Stimulated activated CD8-positive, alpha-beta memory T cell treated with anti-CD3 and anti-CD28 coated beads, Interleukin-4, amount 100 ng/mL, for 1 hour (primary cell): ENCODE measurements at places on chromosomes 16 and 17.

- no peak for DNase-seq
Measured at GRCh38 chr16:12964461-12964860, 63.1 kb downstream of the SHISA9 start.

DNA sequence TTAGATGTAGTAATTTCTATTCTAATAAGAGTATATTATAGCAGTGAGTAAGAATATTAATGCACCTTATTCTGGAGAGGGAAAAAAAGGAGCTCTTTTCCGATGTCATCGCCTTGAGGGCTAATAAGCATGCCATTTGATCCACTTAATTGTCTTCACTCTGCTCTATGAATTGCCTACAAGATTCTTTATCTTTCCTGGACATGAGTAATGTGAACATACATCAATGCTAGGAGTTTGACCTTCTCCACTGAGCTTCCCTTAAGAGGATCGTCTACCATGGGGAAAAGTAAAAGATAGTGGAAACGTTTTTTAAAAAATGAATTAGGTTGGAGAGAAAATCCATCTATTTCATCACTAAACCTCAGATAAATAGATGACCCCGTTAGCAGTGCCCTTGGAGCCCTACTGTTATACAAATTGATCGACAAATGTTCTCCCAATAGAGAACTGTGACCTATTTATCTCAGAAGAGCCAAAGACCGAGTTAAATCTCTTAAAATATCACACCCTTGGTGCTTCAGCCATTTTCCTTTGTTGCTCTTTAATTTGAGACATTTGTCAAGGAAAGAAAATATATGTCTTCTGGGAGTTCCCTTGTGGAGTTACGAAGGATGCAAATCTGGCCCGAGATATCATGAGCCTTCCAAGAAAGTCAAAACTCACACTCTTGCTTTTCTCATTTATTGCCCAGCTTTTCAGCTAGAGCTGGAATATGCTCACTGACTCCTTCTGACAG is 898.5 kb downstream of the KCNJ2 start:
- no peak for DNase-seq

DNA sequence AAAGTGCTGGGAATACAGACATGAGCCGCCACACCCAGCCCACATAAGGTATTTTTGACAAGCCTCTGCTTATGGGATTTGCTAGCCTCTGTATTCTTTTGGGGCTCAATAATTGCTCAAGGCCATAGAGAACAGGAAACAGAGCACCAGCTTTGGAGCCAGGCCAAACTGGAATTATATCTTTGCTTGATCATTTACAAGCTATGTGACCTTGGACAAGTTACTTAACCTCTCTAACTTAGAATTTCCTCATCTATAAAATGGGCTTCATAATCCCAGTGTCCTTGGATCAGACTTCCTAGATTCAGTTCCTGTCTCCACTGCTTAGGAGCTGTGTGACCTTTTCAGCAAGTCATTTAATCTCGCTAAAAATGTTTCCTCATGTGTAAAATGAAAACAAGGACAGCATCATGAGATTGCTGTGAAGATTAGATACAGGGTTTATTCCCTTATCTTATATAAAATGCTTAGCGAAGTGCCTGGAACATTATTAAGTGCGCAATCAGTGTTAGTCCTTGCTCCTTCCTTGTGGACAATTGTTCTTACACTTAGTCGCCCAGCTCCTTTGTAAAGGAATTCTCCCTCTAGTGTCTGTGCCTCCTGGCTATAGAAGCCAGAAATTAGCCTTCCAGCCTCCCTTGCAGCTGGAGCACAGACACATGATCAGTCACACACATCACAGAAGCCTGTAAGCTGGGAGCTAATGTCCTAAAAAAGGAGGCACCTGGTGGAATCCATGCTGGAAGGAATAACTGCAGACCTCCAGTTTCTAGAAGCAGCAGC is 16.6 kb downstream of the KRT9 start:
- no peak for DNase-seq

DNA sequence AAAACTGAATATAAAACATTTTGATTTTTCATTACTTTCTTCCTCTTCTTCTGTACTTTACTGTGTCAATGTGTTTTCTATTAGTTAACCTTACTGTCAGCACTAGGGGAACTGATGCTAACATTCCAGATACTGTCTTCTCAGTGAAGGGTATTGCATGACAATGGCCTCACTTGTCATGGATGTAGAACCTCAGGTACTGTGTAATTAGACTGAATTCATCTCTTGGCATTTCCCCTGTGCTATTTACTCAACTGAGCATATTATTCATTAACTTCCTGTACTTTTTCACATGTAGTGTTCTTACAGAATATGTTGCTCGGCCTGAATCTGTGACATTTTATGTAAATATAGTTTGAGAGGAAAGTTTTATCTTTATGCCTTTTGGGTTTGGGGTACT is 237.0 kb downstream of the CA10 start:
- no peak for DNase-seq

GRCh38 chr17:9256751-9257629 is 235.7 kb downstream of the NTN1 start:
- DNase-seq: no peak

- no peak for DNase-seq
Measured at GRCh38 chr16:15509593-15510535, 75.5 kb downstream of the BMERB1 start.

DNA sequence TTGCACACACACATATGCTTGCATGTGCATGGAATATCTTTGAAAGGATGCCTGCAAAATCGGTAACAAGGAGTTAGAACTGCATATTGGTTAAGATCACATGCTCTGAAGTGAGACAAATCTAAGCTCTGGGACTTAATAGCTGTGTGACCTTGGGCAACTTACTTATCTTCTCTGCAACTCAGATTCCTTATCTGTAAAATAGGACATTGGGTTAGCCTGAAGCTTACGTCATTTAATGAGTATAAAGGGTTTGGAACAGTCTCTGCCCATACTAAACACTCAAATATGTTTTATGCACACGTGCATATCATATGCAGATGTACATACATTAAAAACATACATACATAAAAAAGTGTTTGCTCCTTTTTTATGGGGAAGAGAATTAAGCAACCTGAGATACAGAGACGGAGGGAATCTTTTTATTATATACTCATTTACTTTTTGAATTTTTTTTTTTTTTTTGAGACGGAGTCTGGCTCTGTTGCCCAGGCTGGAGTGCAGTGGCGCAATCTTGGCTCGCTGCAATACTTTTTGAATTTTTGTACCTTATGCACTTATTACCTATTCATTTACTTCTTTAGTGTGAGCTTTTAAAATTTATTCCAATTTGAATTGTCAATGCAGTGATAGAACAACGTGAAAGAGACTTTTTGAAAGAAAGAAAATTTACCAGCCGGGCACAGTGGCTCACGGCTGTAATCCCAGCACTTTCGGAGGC is 206.2 kb downstream of the CCDC182 start:
- DNase-seq: no peak

- no peak for DNase-seq
Measured at GRCh38 chr16:1729445-1729844, 23.4 kb downstream of the MAPK8IP3 start.

DNA sequence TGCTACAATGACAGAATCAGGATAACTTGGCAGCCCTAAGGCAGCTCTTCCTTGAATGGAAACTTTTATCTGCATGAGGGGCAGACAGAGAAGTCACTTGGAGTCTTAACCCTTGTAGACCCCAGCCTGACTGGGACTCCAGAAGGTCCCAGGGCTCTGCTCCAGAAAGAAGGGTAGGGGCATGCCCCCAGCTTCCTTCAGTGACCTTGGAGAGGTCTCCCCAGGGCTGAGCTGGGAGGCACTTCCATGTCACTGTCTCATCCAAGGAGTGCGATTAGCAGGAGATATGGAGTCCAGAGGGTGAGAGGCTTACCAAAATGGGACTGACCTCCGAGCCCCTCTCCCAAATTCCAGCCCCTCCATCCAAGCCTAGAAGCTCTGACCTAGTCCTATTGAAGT is 3.4 kb upstream of the NLRC5 start:
- no peak for DNase-seq

DNA sequence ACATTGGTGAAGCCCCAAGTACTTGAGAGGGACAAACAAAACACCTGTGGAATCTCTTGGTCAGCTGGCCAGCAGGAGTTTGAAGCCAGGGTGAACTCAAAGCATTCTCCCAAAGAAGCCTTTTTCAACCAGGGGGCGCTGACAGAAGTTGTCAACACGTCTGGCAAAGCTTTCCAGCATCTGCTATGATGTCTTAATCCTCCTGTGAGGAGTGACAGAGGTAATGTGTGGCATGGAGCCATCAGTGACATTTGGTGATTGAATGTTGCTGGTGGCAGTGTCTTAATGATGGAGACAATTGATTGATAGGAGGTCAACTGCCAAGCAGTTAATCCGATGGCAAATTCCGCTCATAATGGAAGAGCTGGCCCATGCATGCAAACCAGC is 257.6 kb upstream of the HSBP1 start:
- no peak for DNase-seq

GRCh38 chr16:4847774-4848587 is 700 bp downstream of the UBN1 start:
- no peak for DNase-seq

DNA sequence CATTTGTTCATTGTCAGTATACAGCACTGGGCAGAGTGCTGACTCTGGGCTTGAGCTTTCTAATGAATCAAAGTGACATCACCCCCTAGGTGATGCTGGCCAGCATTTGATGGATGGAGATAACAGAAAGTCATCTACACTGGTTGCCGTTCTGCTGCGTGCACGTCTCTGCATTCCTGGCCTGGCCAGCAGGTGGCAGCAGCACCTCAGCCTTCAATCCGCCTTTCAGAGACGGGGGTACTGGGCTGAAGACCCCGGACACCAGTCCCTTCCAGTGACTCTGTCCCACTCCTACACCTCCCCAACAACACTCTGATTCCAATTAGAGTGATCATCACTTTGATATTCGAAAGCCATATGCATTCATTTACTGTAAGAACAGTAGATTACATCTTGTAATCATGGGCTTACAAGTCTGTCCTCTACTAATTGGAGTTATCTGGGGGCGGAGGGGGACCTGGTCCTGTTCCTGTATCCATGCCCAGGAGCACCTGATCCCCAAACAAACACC is 6.0 kb downstream of the CPSF4L start:
- no peak for DNase-seq

DNA sequence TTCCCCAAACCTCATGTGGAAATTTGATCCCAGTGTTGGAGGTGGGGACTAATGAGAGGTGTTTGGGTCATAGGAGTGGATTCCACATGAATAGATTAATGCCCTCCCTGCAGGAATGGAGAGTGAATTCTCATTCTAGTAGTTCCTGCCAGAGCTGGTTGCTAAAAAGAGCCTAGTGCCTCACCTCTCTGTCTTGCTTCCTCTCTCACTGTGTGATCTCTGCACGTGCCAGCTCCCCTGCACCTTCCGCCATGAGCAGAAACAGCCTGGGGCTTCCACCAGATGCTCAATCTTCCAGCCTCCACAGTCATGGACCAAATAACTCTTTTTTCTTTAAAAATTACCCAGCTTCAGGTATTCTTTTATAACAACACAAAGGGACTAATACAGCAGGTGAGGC is 72.9 kb upstream of the CLEC3A start:
- no peak for DNase-seq

DNA sequence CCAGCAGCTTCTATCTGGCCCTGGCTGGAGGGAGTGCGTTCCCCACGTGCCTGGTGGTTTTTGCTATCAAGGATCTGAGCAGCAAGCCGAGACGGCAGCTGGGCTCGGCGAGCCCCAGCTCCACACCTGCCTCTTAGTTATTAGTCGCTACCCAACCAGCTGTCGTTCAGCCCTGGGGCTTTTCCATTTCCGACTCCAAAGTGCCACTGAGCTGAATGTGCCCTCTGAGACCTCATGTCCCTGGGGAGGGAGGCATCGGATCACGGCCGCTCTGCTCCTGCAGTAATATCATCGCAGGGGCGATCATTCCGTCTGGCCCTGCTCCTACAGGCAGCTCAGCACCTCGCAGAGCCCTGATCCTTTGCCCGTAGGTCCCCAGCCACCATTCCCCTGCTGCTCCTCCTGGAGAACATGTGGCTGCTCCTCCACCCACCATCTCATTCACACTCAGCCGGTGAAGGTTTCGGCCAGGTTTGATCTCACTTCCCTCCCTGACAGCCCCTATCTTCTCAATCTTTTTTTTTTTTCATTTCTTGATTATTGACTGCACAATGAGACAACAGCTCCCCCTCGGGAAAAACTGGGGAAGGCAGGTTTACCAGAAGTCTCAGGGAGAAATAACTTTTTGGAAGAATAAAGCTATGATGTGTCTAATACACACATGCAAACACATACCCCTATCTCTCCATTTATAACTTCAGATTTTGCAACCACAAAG is 86.7 kb downstream of the ZFHX3 start:
- no peak for DNase-seq

- no peak for DNase-seq
Measured at GRCh38 chr17:66944351-66945146, 20.0 kb upstream of the CACNG4 start.

GRCh38 chr17:73396431-73397277 is 84.9 kb upstream of the CDC42EP4 start:
- no peak for DNase-seq

DNA sequence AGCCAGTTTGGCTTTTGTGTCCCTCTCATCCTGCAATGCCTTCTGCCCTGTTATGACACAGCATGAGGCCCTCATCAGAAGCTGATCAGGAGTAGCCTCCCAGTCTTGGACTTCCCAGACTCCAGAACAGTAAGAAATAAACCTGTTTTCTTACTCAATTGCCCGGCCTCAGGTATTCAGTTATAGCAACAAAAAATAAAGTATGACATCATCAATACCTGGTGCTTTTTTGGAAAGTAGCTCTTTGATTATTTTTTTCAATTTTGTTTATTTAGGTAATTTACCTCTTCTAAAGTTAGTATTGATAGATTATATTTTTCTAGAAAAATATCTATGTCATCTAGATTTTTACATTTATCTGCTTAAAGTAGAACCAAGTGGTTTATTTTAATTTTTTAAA is 112.8 kb upstream of the CES5A start:
- no peak for DNase-seq

DNA sequence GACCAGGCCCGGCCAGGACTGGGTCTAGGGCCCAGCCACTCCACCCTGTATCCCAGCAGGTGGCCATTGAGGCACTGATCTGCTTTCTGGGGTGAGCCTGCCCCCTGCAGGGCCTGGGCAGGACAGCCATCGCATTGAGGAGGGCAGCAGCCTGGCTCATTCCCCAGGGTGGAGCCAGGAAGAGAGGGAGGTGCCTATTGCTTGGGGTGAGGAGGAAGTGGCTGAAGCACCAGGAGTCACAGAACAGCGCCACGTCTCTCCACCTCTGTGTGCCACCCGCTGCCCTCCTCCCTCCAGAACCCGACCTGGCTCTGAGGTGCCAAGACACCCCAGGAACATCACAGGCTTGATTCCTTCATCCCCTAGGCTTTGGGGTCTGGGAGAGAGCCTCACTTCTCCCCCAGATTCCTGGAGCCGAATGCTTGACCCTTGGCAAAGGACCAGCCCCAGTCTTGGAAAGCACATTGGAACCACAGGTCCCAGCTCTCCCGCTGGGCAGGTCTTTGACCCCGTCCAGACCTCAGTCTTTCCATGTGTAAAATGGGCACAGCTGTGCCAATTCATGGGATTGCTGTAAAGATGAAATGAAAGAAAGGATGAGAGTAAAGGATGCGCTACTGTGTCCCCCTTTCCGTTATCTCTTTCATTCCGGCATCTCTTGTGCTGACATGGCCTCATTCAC is 7.2 kb upstream of the KRT36 start:
- DNase-seq: no peak
